ENCODE measurements at places on chromosomes 1 and 21.

DNA sequence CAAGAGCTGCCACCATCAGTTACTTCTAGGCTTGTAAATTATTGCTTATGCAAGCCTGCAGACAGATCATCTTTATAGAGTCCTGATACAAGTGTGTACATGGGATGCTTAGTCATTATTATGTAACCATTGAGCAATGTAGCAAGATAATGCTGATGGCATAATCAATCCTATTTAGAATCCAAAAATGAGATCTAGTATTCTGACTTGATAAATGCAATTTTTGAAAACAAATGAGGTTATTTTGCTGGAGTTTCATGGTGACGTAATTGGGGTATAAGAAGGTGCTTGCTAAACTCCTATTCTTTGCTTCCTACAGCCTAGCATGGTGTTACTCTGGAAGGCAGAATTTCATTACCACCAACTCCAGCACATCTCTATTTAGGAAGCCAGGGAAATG, 801.7 kb upstream of the PRMT6 start:
- DNase-seq, result no peak

DNA sequence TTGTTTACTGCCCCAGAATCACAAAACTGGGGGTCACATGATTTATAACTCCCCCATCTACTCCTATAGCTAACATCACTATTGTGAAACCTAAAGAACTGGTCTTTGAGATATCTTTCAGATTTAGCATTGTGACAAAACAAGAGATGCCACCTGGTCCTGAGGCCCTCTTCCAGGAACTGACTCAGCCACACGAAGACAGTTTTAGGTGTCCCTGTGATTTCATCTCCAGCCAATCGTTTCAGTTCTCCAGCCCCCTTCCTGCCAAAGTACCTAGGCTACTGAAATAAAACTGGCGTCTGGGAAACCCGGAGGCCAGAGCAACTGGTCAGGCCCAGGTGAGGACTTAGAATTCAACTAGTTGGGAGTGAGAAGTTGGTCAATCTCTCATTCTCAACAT, 36.6 kb downstream of the TBX19 start:
- DNase-seq, result no peak

DNA sequence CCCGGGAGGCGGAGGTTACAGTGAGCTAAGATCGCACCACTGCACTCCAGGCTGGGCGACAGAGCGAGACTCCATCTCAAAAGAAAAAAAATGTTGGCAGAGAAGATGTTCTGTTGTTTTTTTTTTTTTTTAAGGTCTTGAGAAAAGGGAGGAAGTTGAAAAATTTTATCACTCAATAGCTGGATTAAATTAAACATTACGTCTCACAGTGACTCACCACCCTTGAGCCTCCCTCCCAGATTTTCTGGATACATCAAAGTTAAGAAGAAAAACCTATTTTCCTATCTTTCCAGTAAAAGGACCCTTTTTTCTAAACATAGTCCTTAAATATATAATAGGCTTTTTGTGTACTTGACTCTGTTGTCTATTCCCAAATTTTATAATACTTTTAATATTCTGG, 35.5 kb downstream of the IFNAR1 start:
- DNase-seq, result no peak

- DNase-seq, result peak; percentile 20
These were observed 8.8 kb upstream of the CAMK2N1 start for GRCh38 chr1:20494609-20495311.

GRCh38 chr21:35469498-35469897, 420.4 kb upstream of the RUNX1 start:
- no peak for DNase-seq

DNA sequence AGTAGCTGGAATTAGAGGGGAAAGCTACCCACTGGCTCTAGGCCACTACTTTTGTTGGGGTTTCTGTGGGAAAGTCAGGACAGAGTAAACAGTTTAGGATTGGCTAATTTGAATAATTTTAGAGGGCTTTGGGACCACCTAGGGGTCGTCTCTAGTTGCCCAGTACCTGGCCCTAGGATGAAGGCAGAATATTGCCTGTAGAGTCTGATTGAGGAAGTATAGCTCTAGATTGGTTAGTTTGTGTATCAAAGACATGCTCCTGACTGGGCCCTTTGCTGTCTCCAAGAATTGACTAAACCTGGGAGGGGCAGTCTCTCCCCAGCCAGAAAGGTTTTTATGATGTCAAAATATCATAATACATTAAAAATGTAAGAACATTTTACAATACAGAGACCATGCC, 142.0 kb downstream of the POU2F1 start:
- no peak for DNase-seq

GRCh38 chr1:220498188-220498587, 29.7 kb upstream of the MARK1 start:
- no peak for DNase-seq

DNA sequence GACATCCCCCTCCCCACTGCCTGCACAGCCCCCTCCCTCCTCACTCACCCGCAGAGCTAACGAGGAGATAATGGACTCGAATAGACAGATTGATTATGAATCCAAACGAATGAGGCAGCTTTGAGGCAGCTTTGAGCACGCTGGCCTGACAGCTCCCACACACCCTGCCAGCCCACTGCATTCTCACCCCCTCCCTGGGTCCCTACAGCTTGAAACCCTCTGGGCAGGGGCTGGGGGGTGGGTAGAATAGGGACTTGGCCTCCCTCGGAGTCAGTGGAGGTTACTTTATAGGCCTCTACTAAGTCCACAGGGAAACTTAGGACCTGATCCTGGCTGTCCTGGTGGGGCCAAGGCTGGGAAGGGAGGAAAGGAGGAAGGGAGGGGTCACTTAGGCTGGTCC, 1.9 kb downstream of the NTRK1 start:
- DNase-seq, result no peak
